ENCODE measurements at places on chromosomes 2 and 18.

DNA sequence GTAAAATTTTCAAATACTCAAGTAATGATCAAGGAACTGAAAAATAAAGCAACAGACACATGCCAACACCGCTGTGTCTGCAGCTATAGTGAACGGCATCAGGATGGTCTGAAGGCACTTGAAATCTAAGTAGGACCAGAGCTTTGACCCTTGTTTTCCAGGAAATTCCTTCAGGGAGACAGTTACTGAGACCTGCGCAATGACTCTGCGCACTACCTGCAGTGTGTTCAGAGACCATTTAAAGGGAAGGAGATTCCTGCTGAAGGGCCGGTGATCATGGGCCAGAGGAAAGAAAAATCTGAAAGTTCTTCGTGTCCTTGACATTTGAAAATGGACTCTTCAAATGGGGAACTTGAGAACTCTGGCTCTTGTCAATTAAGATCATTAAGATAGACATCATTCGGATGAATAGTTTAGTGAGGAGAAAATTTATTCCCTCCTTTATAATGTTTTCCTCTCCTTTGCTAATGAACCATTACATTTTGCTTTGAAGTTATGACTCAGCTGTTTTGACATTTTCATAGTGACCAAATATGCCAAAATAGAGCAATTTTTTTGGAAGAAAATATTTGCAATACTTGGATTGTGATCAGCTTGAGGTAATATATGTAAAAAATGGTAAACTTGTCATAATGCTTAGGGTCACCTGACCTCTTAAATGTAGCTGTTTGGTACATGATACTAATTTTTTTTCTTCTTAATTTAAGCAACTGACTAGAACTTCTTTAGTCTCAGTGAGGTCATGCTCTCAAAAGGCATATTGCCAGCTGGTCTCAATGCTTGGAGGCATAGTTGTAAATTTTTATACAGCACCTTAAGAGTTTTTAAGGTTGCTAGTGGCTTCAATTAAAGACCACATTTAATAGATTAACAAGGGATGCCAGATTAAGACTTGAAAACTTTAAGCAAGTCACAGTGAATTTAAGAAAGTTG lies 329.3 kb downstream of the ARHGAP15 start:
- DNase-seq = no peak

GRCh38 chr2:65477590-65477989 lies 45.2 kb upstream of the SPRED2 start:
- no peak for DNase-seq

- peak; percentile 23 for DNase-seq
These were observed 55.7 kb upstream of the SLC39A10 start for GRCh38 chr2:195601361-195601760.

DNA sequence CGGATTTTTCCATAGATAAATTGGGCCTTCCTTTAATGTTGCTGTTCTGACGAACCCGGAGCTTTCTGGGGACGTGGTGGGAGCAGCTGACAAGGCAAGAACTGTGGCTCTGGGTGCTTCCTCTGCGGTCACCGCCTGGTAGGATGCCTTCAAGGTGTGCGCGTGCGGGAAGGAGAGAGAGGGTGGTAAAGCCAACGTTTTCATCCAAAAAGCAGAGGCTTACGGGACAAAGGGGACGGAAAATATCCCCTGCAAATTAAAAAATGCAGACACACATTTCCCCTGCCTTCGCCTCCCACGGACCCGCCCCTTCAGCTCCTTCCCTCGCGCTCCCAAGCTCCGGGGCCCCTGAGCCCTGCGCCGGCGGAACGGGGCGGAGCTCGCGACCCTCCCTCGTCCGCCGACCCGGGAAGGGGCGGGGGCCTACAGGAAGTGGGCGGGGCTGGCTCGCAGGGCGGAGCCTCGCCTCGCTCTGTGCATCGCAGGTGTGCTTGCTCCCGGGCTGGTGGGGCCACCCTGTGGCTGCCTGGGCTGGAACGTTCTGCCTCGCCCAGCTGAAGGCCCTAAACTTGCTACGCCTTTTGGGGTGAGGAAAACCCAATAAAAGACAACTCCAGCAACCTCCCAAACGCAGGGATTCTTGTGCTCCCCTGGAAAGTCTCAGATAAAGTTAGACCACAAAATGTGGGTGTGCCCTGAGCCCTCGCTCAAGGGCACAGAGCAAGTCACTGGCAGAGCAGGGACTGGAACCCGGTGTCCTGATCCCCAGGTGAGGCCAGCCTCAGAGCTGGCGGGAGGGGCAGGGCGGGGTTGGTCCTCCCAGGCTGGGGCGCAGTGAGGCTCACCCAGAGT lies 25.4 kb upstream of the SLC66A3 start:
- peak; percentile 29 for DNase-seq

GRCh38 chr2:159168707-159169106 lies 117.8 kb downstream of the WDSUB1 start:
- peak; percentile 31 for DNase-seq

DNA sequence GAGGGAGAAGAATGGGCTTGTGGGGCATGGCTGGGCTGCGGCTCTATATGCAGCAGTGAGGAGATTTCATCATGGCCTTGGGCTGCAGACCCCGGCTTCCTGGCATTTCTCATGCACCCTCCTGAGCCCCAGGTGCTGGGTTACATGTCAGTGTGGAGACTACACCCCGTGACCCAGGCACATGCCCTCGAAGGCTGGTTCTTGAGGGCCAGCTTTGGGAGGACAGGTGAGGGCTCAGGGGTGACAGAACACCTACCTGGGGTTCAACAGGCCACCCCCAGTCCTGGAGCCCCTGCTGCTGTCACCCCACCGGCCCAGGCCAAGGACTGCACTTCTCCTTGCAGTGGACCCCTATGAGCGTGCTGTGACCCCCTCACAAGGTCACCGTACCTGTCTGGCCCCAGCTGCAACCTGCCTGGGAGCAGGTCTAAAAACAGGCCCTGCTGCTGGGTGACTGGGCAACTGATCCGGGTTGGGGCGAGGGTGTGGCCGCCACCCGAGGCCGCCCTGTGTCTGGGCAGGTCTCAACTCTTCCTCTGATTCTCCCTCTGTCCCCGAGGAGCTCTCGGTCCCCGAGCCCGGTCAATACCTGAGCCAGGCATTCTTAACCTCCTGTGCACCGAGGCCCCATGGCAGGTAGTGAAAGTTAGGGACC lies 94.8 kb upstream of the OTOS start:
- no peak for DNase-seq
